ENCODE measurements at places on chromosomes 16 and 17. TPM values are rescaled to one million over a fixed set of nuclear protein-coding genes. Genes with fewer than 3 reads are reported as not detected.

The OR3A2 gene
- polyA plus RNA-seq: 1.5 TPM

The CACNG4 gene
- polyA plus RNA-seq: 1.9 TPM

The CCL3 gene
- polyA plus RNA-seq: not detected

The CCL13 gene
- not detected for polyA plus RNA-seq

The C16orf74 gene
- 19.1 TPM for polyA plus RNA-seq

The CLTC gene
- polyA plus RNA-seq: 107 TPM

The MYCBPAP gene
- polyA plus RNA-seq: 1.7 TPM

The TNFRSF17 gene
- polyA plus RNA-seq: not detected

The GLP2R gene
- not detected for polyA plus RNA-seq

The TEKT5 gene
- not detected for polyA plus RNA-seq

The KRT20 gene
- polyA plus RNA-seq: not detected

The FNDC8 gene
- not detected for polyA plus RNA-seq

The CCL4L2 gene
- polyA plus RNA-seq: not detected

The HBM gene
- not detected for polyA plus RNA-seq

The AMDHD2 gene
- 20.2 TPM for polyA plus RNA-seq

The CCR7 gene
- 0.75 TPM for polyA plus RNA-seq

The TMC6 gene
- 53.3 TPM for polyA plus RNA-seq

The MYL11 gene
- polyA plus RNA-seq: 7.3 TPM

The PLCD3 gene
- polyA plus RNA-seq: 5.7 TPM

The USP6 gene
- 1.3 TPM for polyA plus RNA-seq

The GNAO1 gene
- polyA plus RNA-seq: 7.5 TPM

The SOX9 gene
- polyA plus RNA-seq: 4.8 TPM

The TBC1D26 gene
- polyA plus RNA-seq: 0.84 TPM

The KLHDC4 gene
- 25.2 TPM for polyA plus RNA-seq

The SOX8 gene
- polyA plus RNA-seq: 5.7 TPM
